ENCODE measurements at places on chromosomes 4 and X.

GRCh38 chr4:127965803-127966175 lies 583 bp downstream of the ABHD18 start:
- DNase-seq: peak; percentile 16

GRCh38 chr4:155234206-155234605 lies 25.8 kb downstream of the NPY2R start:
- DNase-seq: no peak

DNA sequence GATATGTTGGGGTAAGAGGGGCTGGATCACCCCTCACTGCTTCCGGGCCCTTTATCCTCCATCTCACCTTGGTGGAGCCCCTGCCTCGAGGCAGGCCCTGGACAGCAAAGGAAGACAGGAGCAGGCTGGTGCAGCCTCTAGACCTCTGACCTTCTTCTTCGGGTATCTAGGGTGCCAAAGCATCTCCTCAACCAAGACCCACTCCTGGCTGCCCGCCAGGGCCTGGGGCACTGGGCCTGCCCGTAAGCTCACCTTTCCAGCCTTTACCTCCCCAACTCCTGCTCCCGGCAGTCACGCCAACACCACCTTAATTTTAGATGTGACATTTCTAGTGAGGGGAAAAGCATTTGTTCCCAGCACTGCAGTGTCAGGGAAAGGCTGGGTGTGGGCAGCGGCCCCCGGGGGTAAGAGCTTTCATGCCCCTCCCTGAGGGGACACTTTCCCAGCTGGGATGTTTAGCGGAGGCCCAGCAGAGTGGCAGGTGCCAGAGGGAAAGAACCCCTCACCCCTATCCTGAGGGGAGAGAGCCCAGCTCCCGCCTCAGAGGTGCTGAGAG lies 6.7 kb downstream of the MAN2B2 start:
- no peak for DNase-seq

- no peak for DNase-seq
Observed at GRCh38 chr4:99634742-99635360, 22.8 kb downstream of the C4orf54 start.

DNA sequence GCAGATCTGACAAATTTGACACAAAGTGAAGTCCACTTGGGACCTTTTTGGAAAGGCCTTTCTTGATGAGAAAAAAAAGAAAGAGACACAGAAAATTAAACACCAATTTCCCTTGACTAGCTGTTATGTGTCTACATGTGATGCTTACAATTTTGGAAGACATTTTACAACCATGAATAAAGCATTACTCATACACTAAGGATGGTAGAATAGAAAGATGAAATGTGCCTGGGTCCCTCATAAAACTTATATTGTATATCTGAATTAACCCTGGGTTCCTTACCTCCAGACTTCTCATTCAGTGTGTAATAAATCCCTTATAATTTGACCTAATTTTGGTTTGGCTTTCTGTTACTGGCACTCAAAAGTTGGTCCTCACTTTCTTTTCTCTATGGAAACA lies 16.5 kb upstream of the GRIA3 start:
- no peak for DNase-seq

- DNase-seq: no peak
Observed at GRCh38 chrX:74338852-74339251, 34.9 kb downstream of the ZCCHC13 start.

- DNase-seq: no peak
Observed at GRCh38 chr4:78532046-78532445, 19.5 kb upstream of the ANXA3 start.

DNA sequence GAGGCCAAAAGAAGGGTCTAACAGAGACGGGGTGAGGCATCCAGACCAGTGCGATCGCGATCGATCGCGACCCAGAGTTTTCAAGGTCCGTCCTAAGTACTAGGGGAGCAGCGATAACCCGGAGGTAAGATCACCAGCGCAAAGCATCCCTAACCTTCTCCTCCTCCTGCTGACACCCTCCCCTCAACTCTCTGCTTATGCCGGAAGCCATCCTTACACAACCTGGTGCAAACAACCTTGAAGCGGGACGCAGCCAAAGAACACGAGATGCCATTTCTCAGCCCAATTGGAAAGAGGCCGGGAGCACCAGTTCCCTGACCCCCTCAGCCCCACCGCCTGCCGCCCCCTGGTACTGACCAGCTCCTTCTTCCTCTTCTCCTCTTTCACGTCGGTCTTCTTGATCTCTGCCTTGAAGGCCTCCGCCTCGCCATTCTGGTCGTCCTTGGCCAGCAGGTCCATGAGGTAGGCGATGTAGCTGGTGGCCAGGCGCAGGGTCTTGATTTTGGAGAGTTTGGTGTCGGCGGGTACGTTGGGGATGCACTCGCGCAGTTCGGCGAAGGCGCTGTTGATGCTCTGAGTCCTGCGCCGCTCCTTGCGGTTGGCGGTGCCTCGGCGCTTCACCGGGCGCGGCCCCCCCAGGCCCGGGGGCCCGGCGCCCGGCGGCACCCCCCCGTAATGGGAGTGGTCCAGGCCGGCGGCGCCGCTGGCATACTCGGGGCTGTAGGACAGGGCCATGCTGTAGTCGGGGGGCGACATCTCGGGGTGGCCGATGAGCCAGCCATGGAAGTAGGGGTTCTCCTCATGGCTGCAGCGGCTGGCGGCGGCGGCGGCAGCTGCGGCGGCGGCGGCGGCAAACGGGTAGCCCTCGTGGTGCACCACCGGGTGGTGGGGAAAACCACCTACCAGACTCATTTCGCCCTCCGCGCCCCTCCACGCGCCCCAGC lies 1.4 kb downstream of the HAND2 start:
- no peak for DNase-seq

DNA sequence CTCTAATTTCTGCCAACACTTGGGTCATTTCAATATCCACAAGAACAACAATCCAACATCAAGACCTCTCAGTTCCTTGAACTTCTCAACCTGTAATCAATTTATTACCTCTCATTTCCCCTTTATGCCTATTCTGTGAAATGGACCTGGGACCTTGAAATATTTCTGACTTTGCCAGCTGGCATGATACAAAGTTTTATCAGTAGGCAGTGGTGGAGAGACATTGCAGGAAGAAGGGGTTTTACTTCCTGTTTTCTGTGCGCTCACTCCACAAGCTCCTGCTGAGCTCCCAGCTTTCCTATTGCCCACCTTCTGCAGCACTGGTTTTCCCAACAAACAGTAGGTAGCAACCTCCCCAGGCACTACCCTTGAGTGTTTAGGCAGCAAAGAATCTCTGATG lies 3.5 kb upstream of the ARHGEF6 start:
- no peak for DNase-seq

GRCh38 chrX:13661735-13662288 lies 8.9 kb downstream of the TCEANC start:
- no peak for DNase-seq

DNA sequence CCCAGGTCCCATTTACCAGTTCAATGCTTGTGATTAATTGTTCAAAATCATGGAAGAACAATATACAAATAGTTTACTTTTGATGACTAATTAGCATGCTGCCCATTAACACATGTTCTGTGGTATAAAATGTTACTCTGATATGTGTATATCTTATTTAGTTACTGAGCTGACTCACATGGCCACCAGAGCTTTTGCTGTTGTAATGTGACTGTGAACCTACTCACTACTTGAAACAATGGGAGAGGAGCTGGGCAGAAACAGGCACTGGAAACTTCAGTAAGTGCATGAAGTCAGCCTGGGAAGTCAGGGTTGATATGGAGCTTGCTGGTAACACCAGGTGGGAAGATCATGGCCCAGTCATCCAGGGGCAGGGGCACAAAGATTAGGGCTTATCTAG lies 72.7 kb upstream of the MAD2L1 start:
- DNase-seq: no peak

GRCh38 chrX:112587194-112587593 lies 92.5 kb downstream of the LHFPL1 start:
- DNase-seq: no peak

DNA sequence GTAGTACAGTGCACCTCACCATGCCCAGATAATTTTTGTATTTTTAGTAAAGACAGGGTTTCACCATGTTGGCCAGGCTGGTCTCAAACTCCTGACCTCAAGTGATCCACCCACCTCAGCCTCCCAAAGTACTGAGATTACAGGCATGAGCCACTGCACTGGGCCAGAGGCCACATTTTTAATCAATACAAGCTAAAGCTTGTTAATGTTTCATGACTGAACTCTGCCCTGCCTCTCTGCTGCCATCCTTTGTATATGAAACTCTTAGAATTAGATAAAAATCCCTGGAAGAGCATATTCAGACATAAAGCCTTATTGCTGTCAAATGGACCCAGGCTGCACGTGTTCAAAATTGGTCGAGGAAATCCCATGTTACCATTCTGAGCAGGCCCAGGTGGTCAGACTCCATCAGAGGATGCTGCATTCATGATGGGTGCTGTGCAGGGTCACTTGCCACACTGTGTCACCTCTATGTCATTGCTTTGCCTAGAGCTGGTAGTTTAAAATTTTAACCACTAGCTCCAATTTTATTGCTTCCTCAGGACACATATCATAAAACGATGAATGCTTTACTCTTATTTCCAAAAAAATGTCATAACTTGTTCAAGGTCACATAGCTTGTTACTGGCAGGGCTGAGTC lies 45.2 kb downstream of the LNX1 start:
- no peak for DNase-seq

GRCh38 chr4:110867251-110867960 lies 244.5 kb upstream of the PITX2 start:
- DNase-seq: no peak

DNA sequence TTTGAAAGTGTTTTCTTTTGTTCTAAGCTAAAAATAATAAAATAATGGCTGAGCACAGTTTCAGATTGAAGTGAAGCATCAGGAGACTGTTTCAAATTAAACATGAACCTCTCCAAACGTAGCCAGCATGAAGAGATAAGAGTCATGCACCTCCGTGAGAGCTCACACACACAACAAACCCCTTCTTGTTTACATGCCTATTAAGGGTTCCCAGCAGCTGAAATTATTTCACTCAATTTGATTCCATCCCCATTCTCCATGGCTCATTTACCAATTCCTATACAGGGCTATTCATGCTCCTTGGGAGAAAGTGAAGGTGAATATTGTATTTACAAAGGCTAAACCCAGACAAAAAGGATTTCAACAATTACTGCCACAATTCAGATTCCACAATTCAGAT lies 954.1 kb upstream of the INTU start:
- no peak for DNase-seq

DNA sequence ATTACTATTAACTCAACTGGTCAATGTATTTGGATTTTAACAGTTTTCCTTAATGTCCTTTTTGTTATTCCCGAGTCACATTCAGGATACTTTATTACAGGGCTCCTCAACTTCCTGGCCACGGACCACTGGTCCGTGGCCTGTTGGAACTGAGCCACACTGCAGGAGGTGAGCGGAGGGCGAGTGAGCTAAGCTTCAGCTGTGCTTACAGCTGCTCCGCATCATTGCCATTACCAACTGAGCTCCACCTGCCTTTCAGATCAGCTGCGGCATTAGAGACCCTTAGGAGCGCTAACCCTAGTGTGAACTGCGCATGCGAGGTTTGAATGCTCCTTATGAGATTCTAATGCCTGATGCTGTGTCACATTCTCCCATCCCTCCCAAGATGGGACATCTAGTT lies 591.7 kb downstream of the CCSER1 start:
- DNase-seq: no peak

DNA sequence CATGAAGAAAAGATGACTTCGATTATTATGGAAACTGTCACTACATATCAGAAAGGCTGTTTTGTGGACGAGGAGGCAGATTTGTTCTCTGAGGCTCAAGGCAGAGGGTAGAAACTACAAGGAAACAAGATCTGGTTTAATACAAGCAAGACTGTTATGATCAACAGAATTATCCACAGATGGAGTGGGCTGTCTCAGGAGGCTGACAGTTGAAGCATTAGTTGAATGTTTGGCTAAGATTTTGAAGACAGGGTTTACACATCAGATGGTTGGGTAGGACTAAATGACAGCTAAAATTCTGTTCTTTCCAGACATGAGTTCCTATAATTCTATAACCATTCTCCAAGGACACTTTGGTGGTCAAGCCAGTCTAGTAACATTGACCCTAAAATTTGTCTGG lies 49.8 kb downstream of the LDOC1 start:
- DNase-seq: no peak

- no peak for DNase-seq
Observed at GRCh38 chr4:108094923-108095482, 73.7 kb downstream of the LEF1 start.

DNA sequence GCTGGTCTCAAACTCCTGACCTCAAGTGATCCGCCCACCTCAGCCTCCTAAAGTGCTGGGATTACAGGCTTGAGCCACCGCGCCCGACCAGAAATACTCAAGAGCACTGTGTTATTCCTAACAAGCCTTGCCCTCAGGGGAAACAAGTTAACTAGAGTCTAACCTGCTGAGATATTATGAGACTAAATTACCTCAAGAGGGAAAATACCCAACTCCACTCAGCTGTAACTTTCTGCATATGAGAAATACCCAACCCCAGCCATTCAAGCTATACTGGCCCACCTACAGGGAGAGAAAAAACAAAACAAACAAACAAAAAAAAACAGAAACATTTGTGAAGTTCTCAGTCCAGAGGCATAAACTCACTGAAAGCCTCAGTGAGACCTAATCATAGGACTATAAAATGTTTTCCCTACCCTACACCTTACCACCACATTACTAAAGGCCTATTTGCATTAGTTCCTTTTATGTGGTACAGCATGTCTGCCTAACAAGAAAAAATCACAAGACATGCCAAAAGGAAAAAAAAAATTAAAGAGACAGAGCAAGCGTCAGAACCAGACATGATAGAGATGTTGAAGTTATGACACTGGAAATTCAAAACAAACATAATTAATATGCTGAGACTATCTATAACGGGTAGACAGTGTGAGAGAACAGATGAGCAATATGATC lies 876.0 kb downstream of the FSTL5 start:
- no peak for DNase-seq

GRCh38 chr4:18850867-18851266 lies 829.3 kb upstream of the LCORL start:
- no peak for DNase-seq

- no peak for DNase-seq
Observed at GRCh38 chr4:107619066-107619465, 101.0 kb downstream of the PAPSS1 start.

GRCh38 chrX:41335958-41336331 lies 2.0 kb downstream of the DDX3X start:
- no peak for DNase-seq

- no peak for DNase-seq
Observed at GRCh38 chrX:24151513-24151912, 2.0 kb downstream of the ZFX start.

- no peak for DNase-seq
Observed at GRCh38 chrX:129600981-129601424, 53.8 kb downstream of the APLN start.

DNA sequence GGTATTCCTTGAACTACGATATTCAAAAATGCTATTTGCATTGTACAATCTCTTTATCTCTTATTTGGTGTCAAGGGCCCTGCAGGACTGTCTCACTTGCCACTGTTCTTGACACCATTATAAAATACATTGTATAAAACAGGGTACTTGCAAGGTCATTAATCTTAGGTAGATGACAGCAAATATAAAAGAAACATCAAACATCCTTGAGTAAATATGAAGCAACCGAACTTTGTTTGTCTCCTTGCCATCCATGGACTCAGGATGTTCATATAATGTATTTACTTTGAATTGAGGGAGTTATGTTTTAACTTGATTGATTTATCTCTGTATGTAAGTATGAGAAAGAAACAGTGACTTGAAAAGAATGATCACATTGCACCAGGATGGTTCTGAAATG lies 87.3 kb downstream of the UGT2B4 start:
- no peak for DNase-seq
